Activated T-cell treated with anti-CD3 and anti-CD28 coated beads, Interleukin-2, amount 50 U/mL, for 1 hour (primary cell): ENCODE measurements at places on chromosomes 7 and 10.

DNA sequence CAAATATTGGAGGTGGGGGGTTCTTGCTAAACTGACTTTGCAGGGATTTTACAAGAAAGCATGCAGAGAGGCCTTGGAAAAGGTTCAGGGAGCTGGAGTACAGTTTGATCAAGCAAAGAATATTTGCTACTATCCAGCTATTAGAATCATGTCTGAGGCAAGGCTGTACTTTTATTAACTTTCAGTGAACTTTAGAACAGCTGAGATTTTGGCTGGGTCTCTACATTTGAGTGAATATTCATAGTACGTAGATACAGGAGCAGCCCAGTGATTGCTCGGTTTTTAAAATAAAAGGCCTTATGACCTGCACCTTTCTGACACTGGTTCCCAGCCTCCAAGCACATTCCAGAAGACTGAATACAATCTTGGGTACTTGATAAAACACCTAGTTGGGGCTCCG, 496.8 kb upstream of the AKR1E2 start:
- DNase-seq, result no peak

DNA sequence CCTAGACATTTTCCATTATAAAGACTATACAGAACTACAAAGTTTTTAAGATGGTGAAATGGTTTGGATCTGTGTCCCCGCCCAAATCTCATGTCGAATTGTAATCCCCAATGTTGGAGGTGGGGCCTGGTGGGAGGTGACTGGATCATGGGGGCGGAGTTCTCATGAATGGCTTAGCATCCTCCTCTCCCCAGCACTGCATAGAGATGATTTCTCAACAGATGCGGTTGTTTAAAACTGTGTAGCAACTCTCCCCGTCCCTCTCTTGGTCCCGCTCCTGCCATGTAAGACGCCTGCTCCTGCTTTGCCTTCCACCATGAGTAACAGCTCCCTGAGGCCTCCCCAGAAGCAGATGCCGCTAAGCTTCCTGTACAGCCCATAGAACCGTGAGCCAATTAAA, 1.6 kb downstream of the FAM133B start:
- no peak for DNase-seq

GRCh38 chr10:31625566-31625965, 303.1 kb downstream of the ARHGAP12 start:
- no peak for DNase-seq

DNA sequence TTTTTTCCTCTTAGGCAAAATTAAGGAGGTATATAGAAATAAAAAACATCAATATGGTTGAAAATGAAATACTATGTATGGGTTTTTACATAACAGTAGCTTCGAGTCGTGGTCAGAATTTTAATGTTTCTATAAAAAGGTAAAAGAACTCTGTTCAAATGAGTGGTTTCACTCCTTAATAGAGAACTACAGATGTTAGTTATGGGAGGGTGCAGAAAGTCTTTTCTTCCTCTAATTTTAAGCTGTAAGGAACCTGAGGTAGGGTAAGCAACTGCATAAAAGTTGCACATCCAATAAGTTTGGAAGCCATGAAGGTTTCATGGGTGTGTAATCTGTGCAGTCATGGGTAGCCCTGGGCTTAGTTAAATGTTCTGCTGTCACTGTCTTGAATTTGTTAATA, 141.3 kb downstream of the SUGCT start:
- DNase-seq, result no peak

GRCh38 chr7:91526404-91526803, 262.2 kb downstream of the FZD1 start:
- DNase-seq, result no peak

- no peak for DNase-seq
Measured at GRCh38 chr10:115624448-115624847, 531.3 kb downstream of the ATRNL1 start.

DNA sequence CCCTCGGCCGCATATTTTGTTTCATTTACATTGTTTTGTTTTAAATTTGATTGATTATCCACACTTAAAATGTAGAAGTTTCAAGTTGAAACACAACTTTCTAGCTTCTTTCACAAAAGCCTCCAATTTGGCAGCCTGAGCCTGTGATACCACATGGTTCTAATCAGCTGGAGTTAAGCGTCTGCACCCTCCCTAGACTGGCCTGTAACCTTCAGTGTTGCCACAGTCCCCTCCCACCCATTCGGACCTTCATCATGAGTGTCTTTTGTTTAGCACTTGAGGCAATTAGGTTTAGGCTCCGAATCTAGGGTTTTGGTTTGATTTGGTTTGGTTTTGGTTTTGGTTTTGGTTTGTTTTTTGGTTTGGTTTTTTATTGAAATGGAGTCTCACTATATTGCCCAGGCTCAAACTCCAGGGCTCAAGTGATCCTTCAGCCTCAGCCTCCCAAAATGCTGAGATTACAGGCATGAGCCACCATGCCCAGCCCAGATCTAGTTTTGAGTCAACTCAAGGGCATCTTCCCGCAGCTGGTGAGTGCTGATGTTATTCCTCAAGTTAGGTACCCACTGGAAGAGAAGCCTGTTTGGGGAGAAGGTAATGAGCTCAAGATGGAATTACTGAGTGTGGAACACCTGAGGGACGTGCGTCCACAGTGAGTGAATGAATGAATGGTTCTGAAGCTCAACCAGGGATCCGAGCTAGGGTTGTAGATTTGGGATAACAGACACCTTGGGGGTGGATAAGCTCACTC, 201.4 kb downstream of the HECW1 start:
- DNase-seq, result no peak

- no peak for DNase-seq
Measured at GRCh38 chr10:52751337-52751736, 21.2 kb downstream of the MBL2 start.

GRCh38 chr7:157011333-157012112, 1.1 kb upstream of the MNX1 start:
- no peak for DNase-seq

DNA sequence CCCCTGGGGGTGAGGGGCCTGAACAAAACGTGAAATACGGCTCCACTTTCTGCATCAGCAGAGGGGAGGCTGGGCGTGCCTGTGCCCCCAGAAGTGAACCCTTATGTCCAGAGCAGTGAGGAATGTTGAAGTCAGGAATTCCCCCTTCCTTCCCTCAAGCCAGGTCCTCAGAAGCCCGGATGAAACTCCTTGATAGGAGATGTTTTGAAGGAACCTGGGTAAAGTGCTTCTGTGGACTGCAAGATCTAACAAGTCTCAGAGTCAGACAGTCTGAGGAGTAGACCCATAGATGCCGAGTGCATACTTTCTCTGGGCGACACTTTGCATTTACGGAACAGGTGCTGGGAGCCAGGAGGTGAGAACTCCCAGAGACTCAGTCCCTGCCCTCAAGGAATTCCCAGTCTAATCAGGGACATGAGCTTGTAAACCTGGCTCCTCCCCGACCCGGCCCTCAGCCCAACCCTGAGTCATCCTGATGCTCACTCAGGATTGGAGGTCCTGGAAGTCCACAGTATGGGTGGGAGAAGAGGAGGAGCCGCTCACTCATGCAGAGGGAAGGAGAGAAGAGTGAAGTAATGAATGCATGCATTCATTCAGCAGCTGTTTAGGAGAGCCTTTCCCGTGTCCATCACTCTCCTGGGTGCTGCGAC, 179.5 kb upstream of the ITGB1 start:
- DNase-seq, result no peak

- no peak for DNase-seq
Measured at GRCh38 chr7:50418526-50419290, 31.4 kb downstream of the FIGNL1 start.

- no peak for DNase-seq
Measured at GRCh38 chr10:3911713-3912442, 126.9 kb upstream of the KLF6 start.

- no peak for DNase-seq
Measured at GRCh38 chr10:77291596-77292505, 345.8 kb downstream of the KCNMA1 start.
